ENCODE measurements at places on chromosomes 16 and 17.

DNA sequence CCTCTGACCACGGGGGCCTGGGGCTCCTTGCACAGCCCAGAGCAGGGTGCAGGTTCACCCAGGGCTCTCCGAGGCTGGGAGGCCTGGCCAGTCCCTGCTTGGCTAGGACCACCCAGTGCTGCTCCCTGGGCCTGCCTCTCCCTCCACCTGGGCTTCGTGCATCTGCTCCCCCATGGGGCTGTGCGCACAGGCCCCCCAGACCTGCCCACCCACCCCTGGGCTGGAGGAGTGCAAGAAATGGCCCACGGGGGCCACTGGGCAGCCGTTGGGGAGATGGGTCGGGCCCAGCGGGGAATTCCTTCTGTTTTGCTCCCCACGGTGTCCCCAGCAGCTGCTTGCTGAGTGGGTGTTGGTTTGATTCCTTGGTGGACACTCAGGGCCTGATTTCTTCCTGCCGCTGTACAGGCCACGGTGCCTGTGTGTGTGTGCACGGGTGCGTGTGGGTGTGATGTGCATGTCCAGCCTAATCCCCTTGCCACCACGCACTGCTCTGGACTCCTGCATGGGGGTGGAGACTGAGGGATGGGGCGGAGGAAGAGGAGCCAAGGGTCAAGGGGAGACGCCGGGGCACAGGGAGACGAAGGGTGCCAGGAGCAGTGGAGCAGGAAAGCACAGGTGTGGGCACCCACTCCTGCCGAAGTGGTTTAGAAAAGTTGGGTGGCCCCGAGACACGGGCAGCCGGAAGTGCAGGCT is 8.5 kb downstream of the PRSS27 start:
- no peak for DNase-seq

DNA sequence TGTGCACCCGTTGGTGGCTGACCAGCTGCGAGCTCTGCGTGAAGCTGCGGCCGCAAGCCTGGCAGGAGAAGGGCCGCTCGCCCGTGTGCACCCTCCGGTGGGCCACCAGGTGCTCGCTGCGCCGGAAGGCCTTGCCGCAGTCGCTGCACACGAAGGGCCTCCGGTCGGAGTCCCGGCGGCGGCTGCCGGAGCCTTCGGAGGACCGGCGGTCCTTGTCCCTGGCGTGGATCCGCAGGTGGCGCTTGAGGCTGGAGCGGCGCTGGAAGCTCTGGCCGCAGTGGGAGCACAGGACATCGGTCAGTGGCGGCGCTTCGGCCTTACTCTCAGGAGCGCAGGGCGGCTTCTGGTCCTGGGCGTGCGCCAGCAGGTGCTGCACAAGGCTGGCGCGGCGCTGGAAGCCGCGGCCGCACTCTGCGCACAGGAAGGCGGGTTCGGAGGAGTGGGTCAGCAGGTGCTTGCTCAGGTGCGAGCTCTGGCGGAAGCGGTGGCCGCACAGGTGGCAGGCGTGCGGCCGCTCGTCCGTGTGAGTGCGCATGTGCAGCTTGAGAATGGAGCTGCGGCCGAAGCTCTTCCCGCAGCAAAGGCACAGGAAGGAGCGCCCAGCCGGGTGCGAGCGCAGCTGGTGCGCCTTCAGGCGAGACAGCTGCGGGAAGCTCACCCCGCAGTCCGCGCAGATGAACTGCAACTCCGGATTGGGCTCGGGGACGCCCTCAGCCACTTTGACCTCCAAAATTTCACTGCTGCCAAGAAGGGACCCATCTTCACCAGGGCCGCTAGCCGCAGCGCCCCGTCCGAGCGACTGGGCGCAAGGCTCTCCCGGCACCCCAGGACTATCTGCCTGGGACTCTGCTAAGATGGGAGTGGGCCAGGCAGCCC is 9.1 kb downstream of the ZSCAN10 start:
- no peak for DNase-seq

DNA sequence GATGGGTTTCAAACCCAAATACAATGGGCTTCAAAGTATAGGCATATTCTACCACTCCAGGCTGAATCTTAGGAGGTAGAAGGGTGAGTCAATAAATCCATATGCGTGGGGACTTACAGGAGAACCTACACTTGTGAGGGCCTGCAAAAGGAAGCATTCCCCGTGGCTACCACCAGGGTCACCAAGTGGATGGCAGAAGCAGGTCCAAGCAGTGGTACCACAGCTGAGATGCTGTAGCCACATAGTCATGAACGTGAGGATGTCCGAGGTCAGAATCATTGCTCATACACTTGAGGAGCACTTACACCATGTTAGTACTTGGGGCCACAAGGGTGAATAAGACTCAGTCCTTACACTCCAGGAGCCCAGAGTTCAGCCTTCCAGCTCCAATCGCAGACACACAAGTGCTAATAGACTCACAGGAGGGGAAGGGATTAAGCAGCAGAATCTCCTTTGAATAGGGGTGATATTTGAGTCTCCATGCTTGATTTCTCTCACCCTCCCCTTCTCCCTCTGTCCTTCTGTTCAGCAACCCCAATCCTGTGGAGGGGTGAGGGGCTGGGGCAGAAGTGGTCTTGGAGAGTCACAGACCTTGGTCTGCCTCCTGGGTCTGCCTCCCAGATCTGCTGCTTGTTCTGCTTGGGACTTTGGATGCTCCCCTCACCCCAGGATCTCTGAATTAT is 42.5 kb upstream of the ASIC2 start:
- no peak for DNase-seq

GRCh38 chr17:74024871-74025531 is 178.5 kb upstream of the RPL38 start:
- no peak for DNase-seq

DNA sequence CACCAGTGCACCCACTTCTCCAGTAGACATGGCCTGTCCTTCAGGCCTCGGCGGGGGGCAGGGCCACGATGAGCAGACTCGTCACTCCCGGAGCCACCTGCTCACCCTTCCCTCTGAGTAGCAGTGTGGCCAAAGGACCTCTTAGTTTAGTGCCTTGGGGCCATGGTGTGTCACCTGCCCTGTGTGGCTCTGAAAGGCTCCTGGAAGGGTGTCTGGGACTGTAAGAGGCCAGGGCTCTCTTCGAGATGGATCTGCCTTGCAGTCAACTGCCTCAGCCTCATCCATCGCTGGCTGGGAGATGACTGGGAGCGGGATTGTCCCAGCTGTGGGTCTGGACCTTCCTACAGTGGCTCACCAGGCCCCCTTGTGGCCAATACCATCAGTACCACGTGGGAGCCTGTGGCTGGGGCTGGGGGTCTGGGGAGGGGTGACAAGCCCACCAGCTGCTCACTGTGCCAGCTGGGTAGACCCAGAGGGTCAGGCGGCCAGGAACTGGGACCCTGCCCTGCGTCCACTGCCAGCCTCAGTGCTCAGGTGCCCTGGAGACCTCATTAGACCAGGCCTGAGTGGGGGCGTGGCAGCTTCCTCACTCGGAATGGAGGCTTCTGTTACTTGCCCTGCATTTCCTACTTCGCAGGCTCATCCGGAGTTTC is 133.4 kb downstream of the OR1D5 start:
- no peak for DNase-seq

- no peak for DNase-seq
Measured at GRCh38 chr16:5028950-5029475, 4.7 kb downstream of the NAGPA start.

- peak; percentile 17 for DNase-seq
Measured at GRCh38 chr17:77609553-77610517, 348.7 kb upstream of the TNRC6C start.

- DNase-seq = no peak
Measured at GRCh38 chr17:42682722-42683403, 532 bp downstream of the CNTNAP1 start.

- no peak for DNase-seq
Measured at GRCh38 chr16:81066681-81067080, 10.4 kb downstream of the C16orf46 start.

DNA sequence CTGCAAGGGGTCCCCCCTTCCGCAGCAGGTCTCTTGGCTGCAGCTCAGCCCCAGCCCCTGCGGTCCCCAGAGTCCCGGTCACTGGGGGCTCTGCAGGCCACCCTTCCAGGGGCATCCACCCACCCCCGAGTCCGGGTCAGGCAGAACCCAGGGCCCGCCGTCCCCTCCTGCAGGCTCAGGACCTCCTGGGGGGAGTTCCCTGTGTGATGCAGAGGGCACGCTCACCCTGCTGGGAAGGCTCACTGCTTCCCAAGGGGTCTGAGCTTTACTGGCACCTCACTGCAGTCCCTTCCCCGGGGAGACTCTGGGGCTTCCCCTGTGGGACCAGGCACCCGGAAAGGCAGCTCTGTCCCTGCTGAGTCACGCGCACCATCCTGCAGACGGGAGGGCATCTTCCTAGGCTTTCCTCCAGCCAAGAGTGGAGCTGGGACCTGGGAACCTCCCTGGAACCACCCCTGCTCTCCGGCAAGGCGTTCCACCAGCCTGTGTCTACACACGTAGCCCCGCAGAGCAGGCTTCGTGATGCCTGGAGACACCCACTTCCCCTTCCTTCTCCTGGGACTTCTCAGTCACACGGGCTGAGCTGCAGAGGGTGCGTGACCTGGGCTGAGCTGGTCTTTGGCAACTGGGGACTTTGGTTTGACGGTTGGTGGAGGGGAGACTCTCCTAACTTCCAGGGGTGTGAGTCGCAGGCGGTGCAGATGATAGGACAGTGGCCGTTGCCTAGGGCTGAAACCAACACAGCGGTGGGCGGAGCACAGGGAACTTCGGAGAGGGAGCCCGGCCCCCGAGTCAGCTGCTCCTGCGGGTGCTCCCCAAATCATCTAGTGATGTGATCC is 23.4 kb downstream of the SLC25A10 start:
- no peak for DNase-seq

- no peak for DNase-seq
Measured at GRCh38 chr16:87141402-87141801, 175.8 kb downstream of the C16orf95 start.

- no peak for DNase-seq
Measured at GRCh38 chr17:72774236-72774635, 318.3 kb downstream of the SLC39A11 start.

DNA sequence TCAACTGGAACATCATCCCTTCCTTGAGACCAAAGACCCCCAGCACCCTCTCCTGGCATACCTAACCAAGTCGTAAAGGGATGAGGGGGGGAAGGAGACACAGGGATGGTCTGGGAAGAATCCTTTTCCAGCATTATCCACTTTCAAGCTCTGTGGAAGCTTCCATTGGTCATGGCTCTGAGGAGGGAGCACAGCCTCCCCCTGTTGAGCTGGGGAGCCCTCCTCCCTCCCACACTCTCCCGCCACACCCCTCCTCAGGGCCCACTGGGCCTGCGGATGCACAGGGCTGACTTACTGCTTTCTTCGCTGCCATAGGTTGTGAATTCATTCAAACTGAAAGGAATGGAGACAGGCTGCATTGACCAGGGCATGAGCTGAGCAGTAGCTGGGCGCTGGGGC is 12.4 kb downstream of the CSF3 start:
- DNase-seq = no peak

GRCh38 chr17:18025241-18025944 is 13.6 kb downstream of the ATPAF2 start:
- no peak for DNase-seq

DNA sequence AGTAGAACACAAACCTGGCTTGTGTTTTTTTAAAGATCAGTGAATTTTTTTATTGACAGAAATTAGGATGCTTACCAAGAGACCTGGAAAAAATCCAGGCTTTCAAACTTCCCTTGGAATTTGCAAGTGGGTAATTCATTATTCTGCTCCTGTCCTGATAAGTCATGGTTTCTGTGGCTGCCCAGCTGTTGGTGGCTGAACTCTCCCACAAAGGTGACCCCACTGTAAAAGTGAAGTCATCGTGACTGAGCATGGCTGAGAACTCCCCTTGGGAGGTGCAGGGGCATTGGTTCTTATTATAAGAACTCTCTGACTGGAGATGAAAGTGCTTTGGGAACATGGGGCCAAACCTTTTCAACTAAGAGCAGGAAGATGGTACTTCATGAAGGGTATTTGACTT is 46.6 kb upstream of the TANC2 start:
- DNase-seq = no peak

- DNase-seq = no peak
Measured at GRCh38 chr16:49466881-49467280, 93.3 kb downstream of the C16orf78 start.

GRCh38 chr16:2056681-2057407 is 9.1 kb downstream of the TSC2 start:
- no peak for DNase-seq

DNA sequence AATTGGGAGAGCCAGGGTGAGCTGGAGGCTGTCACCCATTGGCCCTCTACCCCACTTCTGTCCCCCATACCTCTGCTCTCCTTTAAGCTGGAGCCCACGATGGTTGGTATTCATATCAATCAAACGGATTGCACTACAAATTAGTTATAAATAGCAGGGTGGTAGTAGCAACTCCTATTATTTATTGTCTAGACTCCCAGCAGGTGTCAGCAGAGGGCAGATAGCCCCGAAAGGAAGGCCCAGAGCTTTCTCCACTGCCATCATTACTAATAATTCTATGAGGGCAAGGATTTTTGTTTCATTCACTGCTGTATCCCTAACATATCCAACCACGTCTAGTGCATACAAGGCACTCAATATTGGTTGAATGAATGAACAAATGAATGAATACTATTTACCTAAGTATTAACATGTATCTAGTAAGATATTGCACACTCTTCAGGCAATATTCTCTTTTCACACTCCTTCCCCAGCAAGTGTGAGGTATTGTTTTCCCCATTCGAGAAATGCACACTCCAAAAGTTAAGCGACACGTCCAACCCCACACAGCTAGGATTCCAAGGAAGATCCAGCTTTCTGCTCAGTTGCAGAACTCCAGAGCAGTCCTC is 6.3 kb downstream of the C17orf50 start:
- DNase-seq = no peak

- no peak for DNase-seq
Measured at GRCh38 chr17:78709751-78710181, 72.3 kb downstream of the CYTH1 start.

- DNase-seq = no peak
Measured at GRCh38 chr17:8846768-8847211, 20.7 kb downstream of the PIK3R6 start.

- DNase-seq = no peak
Measured at GRCh38 chr16:58789351-58789750, 55.2 kb upstream of the GOT2 start.

- DNase-seq = no peak
Measured at GRCh38 chr17:62794666-62794971, 13.5 kb downstream of the MARCHF10 start.

GRCh38 chr16:29815032-29815721 is 775 bp upstream of the PAGR1 start:
- DNase-seq = no peak

- no peak for DNase-seq
Measured at GRCh38 chr17:7915179-7915610, 894 bp downstream of the RNF227 start.

DNA sequence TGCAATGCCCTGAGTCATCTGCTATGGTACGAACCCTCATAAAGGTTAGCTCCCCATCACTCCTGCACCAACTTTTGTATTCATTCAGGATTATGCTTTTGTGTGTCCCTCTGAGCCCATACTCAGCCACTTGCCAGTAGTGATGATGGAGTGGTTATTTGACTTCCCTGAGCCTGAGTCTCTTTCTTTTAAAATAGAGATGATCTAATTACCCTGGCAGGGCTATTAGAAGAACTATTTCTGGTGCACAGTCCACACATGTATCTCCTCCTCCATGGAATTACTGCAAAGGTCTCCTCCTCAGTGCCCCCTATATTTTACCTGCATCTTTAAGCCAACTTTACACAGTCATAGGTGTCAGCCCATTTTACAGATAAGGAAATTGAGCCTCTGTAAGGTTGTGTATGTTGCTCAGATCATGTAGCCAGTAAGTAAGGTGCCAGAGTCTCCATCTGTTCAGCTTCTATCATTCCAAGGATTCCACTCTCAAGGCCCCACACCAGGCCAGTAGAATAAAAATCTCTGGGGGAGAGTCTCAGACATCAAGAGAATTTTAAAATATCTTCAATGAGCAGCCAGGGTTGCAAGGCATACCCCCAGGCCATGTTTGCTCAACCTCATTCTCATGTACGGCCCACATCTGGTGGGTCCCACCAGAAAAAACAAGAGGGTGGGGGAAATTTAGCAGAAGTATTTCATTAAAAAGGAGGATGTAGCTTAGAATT is 333.7 kb upstream of the HSBP1 start:
- DNase-seq = no peak

Data from activated CD8-positive, alpha-beta memory T cell treated with anti-CD3 and anti-CD28 coated beads for 48 hours (primary cell).